Forelimb muscle (tissue), 1 donor: ENCODE measurements at places on chromosomes 3 and 15.

DNA sequence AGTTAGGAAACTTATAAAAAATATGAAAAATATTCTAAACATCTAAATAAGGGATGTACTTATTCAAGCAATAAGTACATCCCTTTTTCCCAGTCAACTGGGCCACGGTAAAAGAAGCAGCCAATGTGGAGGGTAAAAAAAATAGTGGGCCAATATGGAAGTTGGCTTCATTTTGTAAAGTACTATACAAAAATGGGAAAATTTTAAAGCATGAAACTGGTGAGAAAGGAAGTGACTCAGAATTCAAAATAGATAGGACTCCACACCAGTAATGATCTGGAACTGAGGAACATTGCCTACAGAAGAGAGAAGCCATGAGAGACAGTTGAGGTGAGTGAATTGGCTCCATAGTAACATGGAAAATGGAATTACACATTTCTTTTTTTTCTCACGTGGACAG is 108.9 kb downstream of the FNDC3B start:
- DNase-seq, result no peak

DNA sequence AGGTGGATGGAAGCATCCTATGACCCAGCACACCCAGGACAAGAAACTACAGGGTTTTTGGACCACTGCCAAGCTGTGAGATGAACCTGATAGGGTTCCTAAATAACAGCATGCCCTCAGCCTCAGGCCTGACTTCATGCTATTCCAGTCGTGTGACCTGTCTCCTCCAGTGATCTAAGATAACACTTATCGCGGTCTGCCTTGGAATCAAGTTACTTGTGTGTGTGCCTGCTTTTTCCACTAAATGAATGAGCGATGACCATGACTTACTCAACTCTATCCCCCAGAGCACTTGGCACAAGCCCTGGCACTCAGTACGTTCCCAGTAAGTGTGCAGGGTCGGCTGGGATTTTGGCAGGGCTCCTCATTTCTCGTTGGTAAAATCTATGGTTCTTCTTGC is 172.7 kb upstream of the TP63 start:
- no peak for DNase-seq

DNA sequence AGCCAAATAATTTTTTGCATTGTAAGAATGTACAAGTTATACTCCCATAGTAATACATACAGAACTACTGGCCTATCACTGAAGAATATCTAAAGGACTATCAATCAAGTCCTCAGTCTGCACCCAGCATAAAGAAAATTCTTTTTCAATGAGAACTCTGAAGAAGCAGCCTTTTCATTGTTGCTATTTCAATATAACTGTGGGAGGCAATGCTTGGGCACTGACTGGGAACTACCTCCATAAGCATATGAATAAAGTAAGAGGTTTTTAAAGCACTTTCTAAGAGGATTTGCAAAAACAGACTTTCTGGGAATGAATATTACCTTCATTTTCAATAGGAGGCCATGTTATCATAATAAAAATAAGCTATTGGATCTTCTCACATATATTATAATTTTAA is 24.6 kb upstream of the NECTIN3 start:
- DNase-seq, result no peak

DNA sequence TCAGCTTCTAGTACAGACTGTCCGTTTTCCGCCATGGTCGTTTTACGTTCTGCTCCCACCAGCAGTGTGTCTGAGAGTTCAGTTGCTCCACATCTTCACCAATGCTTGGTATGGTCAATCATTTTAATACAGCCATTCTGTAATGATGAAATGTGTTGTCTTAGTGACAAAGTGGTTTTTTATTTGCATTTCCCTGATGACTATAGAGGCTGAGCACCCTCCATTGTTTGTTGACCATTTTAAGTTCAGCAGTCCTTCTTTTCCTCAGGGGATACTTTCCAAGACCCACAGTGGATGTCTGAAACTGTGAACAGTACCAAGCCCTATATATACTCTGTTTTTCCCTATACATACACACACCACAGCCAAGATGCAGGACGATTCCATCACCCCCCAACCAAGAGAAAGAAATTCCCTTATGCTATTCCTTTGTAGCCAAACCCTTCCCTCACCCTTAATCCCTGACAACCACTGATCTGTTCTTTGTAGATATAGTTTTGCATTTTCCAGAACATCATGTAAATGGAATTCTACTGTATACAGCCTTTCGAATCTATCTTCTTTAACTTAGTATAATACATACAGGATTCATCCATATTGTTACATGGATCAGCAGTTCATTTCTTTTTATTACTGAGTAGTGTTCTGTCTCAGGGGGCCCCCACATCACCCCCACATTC is 55.9 kb downstream of the C3orf20 start:
- DNase-seq, result no peak

DNA sequence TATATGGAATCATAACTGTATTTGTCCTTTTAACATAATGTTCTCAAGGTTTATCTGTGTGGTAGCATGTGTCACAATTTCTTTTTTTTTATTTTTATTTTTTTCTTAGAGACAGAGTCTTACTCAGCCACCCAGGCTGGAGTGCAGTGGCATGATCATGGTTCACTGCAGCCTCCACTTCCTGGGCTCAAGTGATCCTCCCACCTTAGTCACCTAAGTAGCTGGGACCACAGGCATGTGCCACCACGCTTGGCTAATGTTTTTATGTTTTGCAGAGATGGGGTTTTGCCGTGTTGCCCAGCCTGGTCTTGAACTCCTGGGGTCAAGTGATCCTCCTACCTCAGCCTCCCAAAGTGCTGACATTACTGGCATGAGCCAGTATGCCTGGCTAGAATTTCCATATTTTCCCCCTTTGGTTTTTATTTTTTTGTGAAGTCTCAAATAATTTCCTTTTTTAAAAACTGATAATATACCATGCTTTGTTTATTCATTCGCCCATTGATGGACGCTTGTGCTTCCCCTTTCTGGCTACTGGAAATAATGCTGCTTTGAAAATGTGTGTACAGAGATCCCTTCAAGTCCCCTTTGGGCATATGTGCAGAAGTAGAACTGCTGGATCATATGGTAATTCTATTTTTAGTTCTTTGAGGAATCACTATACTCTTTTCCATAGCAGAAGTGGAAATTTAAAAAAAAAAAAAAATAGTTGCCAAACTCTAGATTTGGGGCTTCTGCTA is 28.4 kb downstream of the TMEM40 start:
- DNase-seq, result no peak

GRCh38 chr3:143002727-143003126 is 1.4 kb downstream of the U2SURP start:
- DNase-seq, result no peak

GRCh38 chr3:69690-70089 is 126.9 kb upstream of the CHL1 start:
- no peak for DNase-seq

DNA sequence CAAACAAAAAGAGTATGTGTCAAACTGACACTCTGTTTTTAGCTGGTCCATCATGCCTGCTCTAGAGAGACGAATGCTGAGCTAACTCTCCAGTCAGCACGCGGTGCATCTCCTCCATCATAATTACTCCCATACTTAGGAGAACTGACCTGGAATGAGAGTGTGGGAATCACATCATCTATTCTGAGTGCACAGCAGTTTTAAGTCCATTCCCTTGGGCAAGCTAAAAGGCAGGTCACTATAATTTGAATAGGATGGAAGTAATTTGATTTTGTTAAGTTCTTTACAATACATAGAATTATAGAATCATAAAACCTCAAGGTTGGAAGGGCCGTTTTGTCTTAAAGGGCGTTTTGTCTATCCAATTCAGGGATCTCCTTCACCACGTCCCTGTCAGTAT is 251.6 kb downstream of the XXYLT1 start:
- no peak for DNase-seq
